ENCODE measurements at places on chromosomes 6 and 20. TPM values are rescaled to one million over a fixed set of nuclear protein-coding genes. Genes with fewer than 3 reads are reported as not detected.

The TPX2 gene
- total RNA-seq = 45.3 TPM

The ZC2HC1B gene
- not detected for total RNA-seq

- H3K36me3 ChIP-seq = peaks cover 35% of the 10 kb centered on the region
- H3K4me3 ChIP-seq = no peak overlapping the region
- no peaks in the 10 kb centered on the region for H3K27me3 ChIP-seq
- H3K27ac ChIP-seq = no peak overlapping the region
- peak; percentile 13 for DNase-seq
Measured at GRCh38 chr20:33859157-33859695, 48.1 kb downstream of the CHMP4B start.

DNA sequence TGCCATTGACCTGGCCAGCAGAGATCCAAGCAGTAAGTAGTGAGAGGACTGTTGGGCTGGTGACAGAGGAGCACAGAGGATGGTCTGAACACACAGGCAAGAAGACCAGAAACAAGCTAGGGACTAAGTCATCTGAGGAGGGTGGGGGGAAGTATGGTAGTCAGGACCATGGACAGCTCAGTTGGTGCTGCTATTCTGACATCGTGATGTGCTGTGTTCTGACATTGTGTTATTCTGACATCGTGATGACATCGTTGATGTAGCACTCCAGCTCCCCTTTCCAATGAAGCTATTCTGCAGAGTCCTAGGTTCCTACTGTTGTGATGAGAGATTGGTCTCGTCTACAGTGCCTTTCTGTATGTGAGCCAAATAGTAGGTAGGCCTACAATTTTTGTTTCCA lies 28.7 kb downstream of the CFAP206 start:
- H3K27me3 ChIP-seq = peaks cover 23% of the 10 kb centered on the region
- no peak overlapping the region for H3K4me3 ChIP-seq
- H3K4me1 ChIP-seq = peaks cover under 1% of the 10 kb centered on the region
- H3K36me3 ChIP-seq = no peaks in the 10 kb centered on the region

DNA sequence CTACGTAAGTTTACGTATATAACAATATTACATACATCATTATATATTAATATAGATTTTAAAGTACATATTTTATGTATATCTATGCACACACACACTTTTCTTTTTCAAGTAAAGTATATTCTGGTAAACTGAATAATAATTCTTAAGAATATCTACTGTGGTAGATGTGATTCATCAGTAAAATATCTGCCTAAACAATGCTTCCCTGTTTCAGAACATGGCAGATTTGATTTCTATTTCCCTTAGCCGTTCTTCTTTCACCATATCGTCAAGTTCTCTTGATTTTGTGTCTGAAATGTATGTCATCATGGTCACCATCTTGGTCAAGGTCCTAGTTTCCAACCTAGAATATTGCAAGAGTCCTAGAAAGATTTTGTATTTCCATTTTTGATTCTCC lies 195.6 kb downstream of the HDGFL1 start:
- H3K27me3 ChIP-seq = no peaks in the 10 kb centered on the region
- peaks cover 12% of the 10 kb centered on the region for H3K4me1 ChIP-seq
- peak overlapping the region; percentile 76 for H3K27ac ChIP-seq
- H3K4me3 ChIP-seq = no peak overlapping the region

DNA sequence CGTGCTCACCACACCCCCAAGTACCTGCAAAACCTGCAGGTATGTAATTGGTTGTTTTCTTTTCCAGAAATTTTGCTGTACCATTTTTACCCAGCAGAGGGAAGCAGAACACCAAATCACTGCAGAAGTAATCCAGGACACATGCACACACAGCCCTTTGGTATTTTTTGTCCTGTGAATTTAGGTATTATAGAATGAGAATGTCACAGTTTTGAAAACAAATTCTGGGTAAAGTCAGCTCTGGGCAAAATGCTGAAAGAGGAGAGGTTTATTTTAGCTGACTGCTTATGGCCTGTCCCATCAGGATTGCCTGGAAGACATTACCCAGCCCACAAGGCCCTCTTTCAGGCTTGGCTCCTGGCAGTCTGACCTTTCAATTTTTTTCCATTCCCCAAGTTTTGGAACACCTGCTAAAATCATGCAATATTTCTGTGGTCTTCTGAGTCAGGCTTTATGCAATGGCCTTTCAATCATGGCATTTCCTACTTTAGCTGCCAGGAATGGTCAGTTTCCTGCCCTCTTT lies 3.5 kb upstream of the EFHC1 start:
- no peak overlapping the region for H3K27ac ChIP-seq
- no peak overlapping the region for H3K4me3 ChIP-seq
- H3K27me3 ChIP-seq = no peaks in the 10 kb centered on the region
- no peaks in the 10 kb centered on the region for H3K36me3 ChIP-seq
- peaks cover 32% of the 10 kb centered on the region for H3K4me1 ChIP-seq

- H3K36me3 ChIP-seq = no peaks in the 10 kb centered on the region
- H3K4me3 ChIP-seq = no peak overlapping the region
- peaks cover 21% of the 10 kb centered on the region for H3K27me3 ChIP-seq
Measured at GRCh38 chr20:54550776-54551396, 75.5 kb downstream of the DOK5 start.

- no peak for DNase-seq
- H3K27me3 ChIP-seq = peaks cover 15% of the 10 kb centered on the region
- H3K4me1 ChIP-seq = no peaks in the 10 kb centered on the region
- H3K36me3 ChIP-seq = no peaks in the 10 kb centered on the region
- no peak overlapping the region for H3K4me3 ChIP-seq
Measured at GRCh38 chr20:2599288-2600006, 53.0 kb upstream of the NOP56 start.

DNA sequence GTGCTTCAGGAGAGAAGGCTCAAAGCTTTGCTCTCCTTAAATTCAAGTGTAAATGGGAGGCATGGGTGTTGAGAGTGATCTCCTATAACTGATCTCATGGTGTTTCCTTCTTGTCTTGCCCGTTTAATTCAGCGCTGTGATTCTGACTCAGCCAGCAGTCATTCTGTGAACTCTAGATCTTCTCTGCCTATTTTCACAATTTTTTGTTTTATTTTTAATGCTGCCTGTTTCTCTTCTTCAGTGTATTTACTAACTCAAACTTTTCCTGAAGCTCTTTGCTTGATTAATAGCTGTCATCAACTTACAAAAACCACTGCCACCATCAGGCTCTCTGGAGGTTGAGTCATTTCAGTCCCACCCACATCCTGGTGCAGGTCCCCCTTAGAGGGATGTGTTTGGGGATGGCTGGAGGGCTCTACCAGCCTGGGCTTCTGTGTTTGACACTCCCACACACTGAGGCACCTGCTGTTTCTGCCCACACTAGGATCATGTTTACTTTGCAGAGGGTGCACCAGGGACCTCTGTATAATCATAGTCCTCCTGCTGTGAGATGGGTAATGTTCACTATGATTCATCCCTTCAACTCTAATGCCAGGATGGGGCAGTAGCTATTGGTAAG lies 94.0 kb downstream of the SHLD1 start:
- H3K4me3 ChIP-seq = no peak overlapping the region
- peak; percentile 83 for DNase-seq
- H3K27ac ChIP-seq = peak overlapping the region; percentile 67
- no peaks in the 10 kb centered on the region for H3K27me3 ChIP-seq

- no peak overlapping the region for H3K4me3 ChIP-seq
- H3K27me3 ChIP-seq = no peaks in the 10 kb centered on the region
- peaks cover 22% of the 10 kb centered on the region for H3K4me1 ChIP-seq
Measured at GRCh38 chr20:3404402-3404801, 3.1 kb downstream of the DNAAF9 start.

DNA sequence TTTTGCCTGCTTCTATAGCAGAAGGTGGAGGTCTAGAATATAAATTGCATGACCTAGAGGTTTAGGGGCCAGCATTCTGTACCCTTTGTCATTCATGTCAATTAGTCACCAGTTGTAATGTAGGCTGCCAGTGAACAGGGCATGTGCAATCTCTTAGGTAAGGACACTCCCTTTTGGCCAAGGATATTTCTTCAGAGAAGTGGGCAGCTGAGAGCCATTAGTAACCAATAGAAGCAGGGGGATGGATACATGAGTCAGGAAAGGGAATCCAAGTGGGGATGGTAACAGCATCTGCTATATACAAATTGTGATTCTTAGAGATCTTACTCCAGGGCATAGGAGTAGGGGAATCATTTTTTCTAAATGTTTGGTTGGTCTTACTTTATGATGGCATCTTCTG lies 494.2 kb upstream of the JAG1 start:
- no peak overlapping the region for H3K4me3 ChIP-seq
- H3K27ac ChIP-seq = no peak overlapping the region
- no peaks in the 10 kb centered on the region for H3K27me3 ChIP-seq

Measured in MCF 10A (cell line).